ENCODE measurements at places on chromosomes 4 and X.
A peak's percentile ranks its signal among the peaks of the same experiment; 100 is the strongest.

- no peak for DNase-seq
Observed at GRCh38 chr4:53128231-53128630, 237.6 kb downstream of the SCFD2 start.

DNA sequence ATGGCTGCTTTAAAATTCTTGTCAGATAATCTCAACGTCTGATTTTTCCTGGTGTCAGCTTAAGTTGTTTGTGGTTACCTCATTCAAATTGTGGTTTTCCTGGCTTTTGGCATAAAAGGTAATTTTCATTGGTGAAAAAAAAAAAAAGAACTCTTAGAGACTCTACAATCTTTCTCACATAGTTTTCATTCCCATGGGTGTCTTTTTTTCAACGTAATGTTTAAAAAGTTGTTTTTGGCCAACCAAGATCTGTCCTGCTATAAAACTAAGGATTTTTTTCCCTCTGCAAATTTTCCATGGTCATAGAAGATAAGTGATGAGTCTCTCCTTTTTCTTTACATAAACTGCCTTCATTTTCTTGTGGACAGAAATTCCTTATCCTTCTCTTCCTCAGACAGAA lies 28.9 kb upstream of the RPS6KA6 start:
- no peak for DNase-seq

DNA sequence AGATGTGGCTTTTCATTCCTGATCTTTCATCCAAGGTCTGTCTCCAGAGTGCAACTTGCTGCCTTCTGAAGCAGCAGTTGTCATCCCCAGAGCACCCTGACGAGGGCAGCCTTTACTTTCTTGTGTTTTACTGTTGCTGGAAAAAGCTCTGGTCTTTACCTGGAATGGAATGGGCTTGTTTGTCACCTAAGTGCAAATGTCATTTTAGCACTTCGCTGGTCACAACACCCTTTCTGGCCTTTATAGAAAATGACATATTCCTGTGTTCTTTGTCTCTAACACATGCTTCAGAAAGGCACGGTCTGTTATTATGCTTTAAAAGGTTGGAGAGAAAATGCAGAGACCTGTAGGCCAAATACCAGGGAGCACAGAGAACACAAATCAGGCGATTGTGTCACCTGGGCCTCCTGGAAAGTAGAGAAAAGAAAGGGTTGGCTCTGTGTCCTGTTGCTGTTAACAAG lies 332.7 kb upstream of the IGFBP7 start:
- DNase-seq = peak; percentile 58

- no peak for DNase-seq
Observed at GRCh38 chr4:8829584-8829983, 42.1 kb downstream of the HMX1 start.

DNA sequence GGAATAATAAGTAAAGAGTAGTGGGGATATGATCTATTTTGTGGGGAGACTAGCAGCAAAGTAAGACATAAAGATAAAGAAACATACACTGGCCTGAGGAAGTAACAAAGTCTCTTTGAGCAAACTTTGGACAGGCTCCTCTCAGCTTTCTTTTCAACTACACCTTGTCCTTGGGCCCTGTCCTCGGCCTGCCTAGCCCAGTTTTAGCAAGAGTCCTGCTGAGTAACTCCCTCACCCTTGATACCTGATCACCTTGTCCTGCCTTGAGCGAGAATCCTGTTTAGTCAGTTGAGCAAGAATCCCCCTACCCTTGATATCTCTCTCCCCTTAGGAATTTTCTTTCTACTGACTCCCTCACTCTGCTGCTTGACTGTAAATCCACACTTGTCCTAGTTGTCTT lies 11.5 kb downstream of the HNRNPH2 start:
- DNase-seq = no peak

DNA sequence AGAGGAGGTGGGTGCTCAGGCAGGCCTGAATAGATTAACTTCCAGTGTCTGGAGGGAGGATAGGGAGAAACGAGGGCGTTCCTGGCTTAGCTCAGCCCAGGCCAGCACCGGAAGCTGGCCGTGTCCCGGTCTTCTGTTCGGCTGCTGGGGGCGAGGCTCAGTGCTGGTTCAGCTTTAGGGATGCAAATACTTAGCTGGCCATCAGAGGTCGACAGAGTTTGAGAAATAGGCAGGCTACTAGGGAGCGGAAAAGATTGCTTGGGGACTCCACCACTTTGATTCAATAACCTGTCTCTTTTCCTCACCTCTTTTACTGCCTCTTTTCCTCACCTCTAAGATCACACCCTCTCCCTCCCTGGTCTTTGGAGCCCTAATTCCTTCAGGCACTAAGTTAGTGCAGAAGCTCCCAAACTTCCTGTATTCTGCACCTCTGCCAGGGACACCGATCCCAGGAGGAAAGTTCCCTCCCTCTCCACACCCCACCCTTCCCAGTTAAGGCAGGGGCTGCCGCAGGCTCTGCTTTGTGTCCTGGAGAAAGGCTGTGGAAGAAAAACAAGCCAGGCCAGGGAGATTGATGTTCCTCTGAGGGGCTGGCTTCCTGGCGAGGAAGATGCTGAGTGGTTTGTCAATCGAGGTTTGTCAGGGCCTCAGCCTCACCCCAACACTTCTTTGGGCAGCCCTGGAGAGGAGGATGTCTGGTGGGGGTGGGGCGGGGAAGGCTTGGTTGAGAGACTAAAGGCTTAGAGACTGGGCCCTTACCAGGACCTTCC lies 6.0 kb upstream of the EFNB1 start:
- peak; percentile 71 for DNase-seq

DNA sequence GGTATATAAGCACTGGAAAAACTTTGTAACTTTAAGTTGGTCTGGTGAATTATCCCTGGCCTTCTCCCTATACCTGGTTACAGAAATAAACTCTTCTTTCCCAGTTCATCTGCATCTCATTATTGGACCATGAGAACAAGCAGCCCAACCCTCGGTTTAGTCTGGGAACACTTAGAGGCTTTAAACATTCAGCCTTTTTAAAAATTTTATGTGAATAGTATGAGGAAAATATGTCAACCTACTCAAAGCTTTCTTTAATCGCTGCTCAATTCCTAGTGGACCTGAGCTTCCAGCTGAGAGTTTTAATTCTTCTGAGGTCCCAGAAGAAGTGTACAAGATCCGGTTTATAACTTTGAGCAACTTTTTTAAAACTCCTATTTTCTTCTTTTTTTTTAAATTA lies 358.6 kb upstream of the NOCT start:
- DNase-seq = no peak

DNA sequence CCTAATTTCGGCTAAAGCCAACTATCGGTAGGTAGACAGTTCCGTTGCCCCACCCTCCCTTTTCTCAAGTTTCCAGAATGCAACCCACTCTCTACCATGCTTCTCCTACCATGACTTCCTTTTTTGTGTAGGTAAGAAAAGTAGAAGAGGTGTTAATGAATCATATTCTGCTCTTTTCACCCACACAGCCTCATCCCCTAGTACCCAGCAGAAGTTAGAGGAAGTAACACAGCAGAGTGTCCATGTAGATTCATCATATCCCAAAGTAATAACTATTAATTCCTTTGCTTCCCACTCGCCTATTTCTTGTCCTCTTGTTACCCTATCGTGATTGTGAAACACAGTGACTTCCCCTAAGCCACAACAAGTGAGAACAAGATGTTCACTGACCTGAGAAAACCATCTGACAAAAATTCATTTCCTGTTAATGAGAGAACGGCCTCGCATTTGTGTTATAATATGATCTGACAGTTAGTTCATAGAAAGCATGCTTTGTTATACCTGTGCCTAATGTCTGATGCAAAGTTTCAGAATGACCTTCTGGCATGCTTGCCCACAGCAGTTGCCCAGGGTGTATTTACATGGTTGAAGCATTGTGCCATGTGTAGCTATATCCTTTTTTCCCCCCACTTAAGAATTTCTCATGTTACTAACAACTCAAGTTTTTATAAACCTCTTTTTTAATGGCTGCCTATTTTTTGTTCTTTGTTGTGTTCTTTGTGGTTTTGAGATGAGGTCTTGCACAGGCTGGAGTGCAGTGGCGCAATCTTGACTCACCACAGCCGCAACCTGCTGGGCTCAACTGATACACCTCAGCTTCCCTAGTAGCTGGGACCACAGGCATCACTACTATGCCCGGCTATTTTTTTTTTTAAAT lies 185.6 kb downstream of the RAP1GDS1 start:
- DNase-seq = no peak

GRCh38 chr4:102629673-102630072 lies 128.5 kb downstream of the NFKB1 start:
- DNase-seq = no peak

DNA sequence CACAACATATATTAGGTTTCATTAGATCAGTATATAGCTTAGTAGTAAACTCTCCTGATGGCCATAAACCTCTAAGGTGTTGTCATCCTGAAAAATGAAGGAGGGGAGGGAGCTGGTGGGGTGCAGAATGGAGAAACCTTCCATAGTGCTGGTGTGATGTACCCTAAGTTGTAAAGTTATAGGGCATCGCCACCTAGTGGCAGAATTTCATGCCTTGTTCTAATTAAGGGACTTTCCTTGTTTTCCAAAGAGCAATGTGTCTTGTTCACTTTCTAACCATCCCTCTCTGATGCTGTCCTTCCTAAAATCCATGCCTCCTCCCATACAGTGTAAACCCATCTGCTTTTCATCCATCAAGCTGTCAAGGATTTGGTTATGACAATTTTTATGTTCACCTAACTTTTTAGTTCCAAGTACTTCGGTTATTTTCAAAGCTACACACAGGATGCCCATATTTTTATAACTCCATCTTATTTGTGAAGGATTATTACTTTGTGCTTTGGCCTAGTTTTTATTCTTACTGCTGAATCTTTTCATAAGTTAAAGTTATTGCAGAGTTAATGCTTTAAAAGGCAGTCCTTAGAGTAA lies 4.5 kb downstream of the NBDY start:
- peak; percentile 14 for DNase-seq

GRCh38 chr4:3874525-3875110 lies 108.4 kb downstream of the ADRA2C start:
- no peak for DNase-seq

DNA sequence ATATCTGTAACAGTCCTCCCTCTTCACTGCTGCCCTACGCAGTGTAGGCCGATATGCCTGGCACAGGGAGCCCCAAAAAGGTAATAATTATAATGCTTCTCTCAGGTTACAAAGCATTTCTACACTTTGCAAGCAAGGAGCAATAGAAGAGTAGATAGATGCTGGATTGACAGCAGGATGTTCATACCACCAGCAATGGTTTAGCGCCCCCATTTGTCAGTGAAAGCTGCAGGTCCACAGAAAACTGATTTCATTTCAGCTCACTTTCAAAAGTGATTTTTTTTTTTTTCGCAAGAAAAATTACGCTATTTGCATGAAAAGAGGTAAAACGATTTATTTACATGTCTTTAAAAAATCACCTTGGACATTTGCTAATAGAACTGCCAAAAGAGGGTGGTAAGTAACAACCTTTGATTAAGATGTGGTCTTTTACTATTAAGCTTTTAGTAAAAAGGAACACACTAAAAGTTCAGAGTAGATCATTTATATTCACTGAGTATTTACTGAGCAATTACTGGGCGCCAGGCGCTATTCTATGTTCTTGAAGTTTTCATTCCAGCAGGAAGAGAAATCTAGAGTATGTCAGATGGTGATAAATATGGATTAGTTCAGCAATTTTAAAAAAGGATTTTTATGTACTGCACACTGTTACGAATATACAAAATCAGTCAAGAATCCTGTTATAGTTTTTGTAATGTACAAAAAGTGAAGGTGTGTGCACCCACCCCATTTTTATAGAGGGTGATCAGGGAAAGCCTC lies 34.4 kb downstream of the HPF1 start:
- DNase-seq = peak; percentile 9

DNA sequence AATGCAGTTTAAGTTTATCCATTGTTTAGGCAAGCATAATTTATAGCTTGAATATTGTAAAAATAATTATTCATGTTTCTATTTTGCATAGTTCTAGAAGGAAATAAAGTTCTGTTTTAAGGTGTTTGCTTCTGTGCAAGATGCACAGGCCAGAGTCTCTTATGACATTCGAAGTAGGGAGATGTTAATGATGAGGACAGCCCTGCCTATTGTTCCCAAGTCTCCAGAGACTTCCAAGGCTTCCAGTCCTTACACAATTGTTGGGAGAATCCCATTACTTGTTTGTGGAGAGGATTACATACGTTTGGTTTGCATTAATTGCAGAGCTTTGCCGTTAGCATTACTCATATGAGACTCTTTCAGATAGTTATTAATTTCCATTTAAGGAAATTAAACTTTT lies 96.2 kb upstream of the ANK2 start:
- no peak for DNase-seq

DNA sequence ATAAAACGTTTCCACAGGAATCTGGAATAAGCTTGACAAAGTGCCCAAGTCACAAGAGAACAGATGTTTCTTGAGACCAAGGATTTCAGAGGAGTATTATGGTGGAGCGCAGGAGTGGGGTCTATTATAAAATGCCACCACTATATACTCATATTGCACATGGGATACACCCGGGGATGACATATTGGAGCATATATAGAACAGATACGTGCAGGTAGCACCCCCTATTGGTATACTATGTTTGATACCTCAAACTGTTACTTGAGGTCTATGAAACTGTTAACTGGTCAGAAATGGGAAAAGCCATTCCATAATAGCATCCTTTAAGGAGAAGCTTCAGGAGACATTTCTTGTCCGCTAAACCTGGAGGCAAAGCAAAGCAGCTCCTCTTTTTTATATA lies 86.0 kb downstream of the PCYT1B start:
- peak; percentile 38 for DNase-seq

DNA sequence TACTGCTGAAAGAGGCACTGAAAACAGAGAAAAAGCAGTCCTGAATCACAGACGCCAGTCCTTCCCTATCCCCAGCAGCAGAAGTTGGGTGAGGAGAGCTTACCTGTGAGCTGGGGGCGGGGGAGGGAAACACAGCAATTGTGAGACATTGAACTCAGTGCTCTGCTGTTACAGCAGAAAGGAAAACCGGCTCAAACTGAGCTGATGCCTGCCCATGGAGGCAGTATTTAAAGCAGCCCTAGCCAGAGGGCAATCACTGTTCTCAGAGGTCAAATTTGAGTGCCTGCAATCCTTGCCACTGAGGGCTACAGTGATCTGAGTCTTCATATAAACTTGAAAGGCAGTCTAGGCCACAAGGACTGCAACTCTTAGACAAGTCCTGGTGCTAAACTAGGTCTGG lies 220.7 kb downstream of the GRXCR1 start:
- no peak for DNase-seq

GRCh38 chr4:83387012-83387411 lies 52.4 kb upstream of the HPSE start:
- DNase-seq = no peak

DNA sequence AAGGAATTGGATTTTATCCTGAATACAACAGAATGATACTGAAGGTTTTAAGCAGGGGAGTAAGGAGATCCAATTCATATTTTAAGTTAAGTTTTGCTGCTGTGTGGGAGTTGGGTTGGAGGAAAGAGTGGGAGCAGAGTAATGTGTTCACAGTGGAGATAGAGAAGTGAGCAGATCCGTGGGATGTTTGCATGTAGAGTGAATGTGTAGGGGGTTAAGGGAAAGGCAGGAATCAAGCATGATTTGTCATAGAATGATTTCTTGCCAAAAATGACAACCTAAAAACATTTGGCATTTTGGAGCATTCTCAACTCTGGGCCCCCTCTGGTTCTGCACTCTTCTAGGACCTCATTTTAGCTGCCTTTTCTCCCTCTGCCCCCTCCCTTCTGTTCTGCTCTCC lies 76.6 kb downstream of the ARHGAP10 start:
- DNase-seq = no peak

All from HEK293T (cell line).